ENCODE measurements at places on chromosomes 2 and 18. TPM values are rescaled to one million over a fixed set of nuclear protein-coding genes. Genes with fewer than 3 reads are reported as not detected.

TIMM21 gene
- 20.9 TPM for total RNA-seq

C2orf81 gene
- 8.7 TPM for total RNA-seq

ACVR1 gene
- 25.1 TPM for total RNA-seq

RFX8 gene
- total RNA-seq = 0.25 TPM

REG1B gene
- not detected for total RNA-seq

PLEKHH2 gene
- total RNA-seq = 2.6 TPM

Measured in T-cell (primary cell).